Femur (tissue), 1 donor: ENCODE measurements at places on chromosomes 11 and 22.

DNA sequence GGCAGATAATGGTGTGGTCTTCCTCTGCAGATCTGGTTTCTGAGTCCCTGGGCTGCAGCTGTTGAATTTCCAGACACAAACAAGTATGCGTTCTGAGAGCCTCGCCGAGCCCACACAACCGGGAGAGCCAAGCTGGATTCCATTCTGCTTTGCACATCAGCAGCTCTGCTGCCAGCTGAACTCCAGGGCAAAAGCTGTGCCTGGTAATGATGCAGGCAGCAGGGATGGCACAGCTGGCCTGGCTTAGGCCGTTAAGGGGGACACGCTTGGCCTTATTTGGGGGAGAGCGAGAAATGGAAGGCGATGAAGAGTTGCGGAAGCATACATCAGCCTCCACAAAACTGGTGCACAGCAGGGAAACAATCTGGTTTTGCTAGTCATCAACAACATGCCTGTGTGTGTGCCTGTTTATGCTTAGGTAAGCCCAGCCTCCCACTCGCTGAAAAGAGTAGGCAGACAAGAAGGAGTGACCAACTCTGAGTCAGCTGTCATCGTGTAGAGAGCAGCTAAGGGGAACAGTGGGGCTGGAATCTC lies 25.1 kb downstream of the ADAMTS8 start:
- DNase-seq: peak; percentile 90

- DNase-seq: no peak
These were observed 274.9 kb upstream of the CADM1 start for GRCh38 chr11:115778928-115779650.

DNA sequence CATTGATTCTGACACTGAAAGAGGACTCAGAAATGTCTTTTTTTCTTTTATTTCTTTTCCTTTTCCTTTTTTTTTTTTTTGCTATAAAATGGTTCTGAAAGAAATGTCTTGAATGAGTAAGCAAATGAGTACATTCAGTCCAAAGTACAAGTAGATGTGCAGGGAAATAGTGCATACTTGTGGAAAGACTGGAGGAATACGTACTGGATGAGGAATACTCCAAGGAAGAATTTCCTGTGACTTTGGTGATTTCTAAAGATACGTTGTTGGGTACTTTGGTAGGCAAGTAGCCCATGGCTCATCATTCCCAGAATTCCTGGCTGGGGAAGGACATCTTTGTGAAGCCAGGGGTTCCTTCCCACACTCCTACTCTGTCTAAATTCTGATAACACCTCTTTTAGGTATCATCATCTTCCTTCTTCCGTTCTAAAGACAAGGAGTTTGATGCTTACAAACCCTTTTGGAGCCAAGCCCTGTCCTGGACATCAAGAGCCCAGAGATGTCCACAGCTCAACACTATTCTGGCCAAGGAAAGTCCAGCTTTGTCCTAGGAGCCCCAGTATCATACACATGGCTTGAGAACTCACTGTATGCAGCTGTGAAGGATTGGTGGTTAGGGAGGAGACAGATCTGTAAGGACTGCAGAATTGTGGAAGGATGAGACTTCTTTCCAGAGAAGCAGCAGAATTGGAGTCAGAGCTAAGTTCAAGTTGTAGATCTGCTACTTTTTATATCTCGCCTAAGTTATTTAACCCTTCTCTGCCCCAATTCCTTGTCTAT lies 4.8 kb upstream of the NUP98 start:
- DNase-seq: no peak

- no peak for DNase-seq
These were observed 77.6 kb downstream of the TENM4 start for GRCh38 chr11:79363256-79363655.

DNA sequence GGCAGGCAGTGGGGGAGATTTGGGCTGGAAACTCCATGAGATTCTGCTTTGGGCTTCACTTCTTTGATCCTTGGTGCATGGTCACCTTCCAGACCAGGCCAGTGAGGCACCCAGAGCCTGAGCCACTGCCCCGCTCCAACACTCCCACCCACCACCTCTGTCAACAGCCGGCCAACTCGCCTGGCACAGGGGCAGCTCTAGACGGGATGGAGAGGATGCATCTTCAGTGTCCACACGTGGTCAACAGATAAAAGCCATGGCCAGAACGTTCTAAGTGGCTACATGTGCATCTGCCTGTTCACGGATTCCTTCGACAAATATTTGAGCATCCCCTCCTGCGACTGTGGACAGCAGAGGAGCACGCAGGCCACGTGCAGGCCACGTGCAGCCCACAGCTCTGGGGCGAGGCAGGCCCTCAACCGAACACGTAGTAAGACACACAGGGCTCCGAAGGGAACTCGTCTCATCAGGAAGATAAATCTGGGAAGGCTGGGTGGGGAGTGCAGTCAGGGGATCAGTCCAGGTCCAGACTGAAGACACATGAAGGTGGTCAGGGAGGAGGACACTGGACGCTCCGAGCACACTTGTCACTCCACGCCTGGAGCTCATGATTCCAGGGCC lies 1.2 kb downstream of the LRRC56 start:
- no peak for DNase-seq
